ENCODE measurements at places on chromosomes 7 and 10.

DNA sequence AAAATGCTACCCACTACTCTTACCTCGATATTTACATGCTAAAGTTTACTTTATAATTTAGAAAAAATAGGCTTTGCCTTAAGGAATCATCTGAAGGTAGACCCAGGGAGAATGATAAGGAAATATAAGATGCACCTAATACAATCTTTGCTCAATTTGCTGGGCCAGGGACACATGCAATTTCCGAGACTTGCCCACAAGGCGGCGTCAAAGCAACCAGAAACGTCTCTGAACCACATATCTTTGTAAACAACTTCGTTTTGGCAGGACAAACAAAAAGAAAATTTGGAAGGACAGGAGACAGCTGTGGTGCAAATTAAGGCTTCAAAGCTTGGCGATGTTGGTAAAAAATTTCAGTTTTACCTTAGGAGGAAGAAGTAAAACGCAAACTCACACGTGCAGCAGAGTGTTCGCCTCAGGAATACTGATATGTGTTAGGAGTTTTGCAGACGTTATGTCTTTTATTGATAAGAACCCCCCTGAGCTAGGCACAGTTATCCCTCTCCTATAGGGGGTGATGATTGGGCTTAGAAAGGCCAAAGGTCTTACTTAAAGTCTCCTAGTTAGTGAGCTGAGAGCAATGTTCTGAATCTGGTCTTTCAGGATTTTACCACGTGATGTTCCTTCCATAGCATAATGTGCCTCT is 134.3 kb downstream of the PRKCQ start:
- DNase-seq: peak; percentile 52

GRCh38 chr10:63553473-63553872 is 32.3 kb downstream of the REEP3 start:
- DNase-seq: no peak

GRCh38 chr7:37971491-37971890 is 51.1 kb downstream of the EPDR1 start:
- no peak for DNase-seq

- DNase-seq: no peak
These were observed 79.8 kb upstream of the MGMT start for GRCh38 chr10:129387258-129387525.

GRCh38 chr7:23207021-23207420 is 25.2 kb downstream of the NUP42 start:
- no peak for DNase-seq

DNA sequence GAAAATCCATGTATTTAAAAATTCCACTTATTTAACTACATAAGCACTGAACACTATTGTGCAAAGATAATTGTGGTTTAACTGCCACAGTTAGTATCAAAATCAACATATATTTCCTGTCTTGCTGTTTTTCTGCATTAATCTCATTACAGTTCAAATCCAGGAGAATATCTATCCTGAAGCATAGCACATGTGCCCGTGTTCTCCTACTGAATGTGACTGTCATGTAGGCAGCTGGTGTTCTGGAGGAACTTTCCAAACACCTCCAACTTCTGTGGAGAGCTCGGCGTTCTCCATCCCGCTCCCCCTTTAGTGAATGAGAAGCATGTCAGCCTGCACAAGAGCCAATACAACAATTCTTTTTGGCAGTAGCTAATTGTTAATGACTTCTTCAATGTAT is 76.4 kb upstream of the IKZF1 start:
- DNase-seq: no peak

DNA sequence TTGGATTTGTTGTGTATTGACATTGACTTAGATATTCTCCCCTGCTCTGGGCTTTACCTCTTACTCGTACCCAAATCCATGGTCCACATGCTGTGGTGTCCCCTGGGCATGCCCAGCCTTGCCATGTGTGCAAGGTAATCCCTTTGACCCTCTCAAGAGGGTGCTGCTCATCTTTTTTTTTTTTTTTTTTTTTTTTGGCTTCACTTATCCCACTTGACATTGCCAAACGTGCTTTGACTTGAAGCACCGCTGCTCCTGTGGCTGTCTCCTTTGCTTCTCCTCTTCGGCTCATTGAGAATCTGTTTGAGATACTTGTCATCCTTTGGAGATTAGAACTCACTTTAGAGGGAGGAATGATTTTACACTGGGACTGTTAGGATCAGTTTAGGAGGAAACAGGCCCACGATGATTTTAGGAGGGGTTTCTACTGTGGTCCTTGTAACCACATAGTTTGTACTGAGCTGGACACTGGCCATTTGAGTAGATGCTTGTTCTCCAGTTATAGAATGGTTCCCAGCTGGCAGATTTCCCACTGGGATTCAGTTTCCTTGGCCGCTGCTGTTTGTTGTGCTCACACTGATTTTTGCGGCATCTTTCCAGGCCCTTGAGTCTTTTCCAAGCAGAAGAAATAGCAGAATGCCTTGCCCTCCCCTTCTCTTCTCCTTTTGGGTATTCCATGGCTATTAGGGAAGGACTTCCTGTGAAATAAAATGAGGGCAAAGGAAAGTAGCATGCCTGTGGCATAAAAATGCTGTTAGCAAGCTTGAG is 184.8 kb downstream of the AUTS2 start:
- DNase-seq: no peak

GRCh38 chr10:6669269-6669859 is 89.3 kb upstream of the PRKCQ start:
- DNase-seq: no peak

DNA sequence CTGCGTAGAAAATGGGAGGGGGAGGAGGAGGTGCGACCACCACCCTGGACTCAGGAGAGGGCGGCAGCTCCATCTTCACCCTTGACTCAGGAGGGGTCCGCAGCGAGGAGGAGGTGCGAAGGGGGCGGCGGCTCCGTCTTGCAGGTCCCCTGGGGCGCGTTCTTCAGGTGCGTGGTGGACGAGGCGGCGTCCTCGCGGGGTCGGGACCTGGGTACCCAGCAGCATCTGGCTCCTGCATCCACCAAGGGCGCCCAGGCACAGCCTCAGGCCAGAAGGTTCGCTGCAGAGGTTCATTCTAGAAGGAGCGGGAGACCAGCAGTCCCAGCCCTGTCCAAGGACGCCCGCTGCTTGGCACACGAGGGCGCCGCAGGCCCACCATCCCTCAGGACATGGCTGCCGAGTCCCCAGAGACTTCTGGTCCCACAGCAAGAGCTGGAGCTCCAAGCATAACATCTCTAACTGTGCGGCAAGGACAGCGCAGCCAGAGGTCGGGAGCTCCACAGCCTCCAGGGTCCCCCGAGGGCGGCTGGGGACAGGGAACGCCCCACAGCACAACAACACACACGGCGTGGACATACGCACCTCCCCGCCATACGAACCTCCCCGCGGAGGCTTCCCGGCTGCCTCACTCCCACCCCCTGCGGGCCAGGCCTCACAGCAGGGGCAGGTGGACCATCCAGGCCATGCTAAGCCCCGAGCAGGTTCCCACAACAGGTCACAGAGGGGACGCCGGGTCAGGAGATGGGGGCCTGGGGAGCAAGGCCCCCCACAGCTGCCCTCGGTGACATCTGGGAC is 16.8 kb upstream of the DPYSL4 start:
- no peak for DNase-seq

- no peak for DNase-seq
These were observed 30.9 kb upstream of the KMT2E start for GRCh38 chr7:104983076-104983577.

- DNase-seq: no peak
These were observed 445.8 kb downstream of the AUTS2 start for GRCh38 chr7:70044064-70044463.

GRCh38 chr10:117578490-117578889 is 35.9 kb downstream of the EMX2 start:
- no peak for DNase-seq

GRCh38 chr10:28922127-28922526 is 244.8 kb downstream of the BAMBI start:
- DNase-seq: no peak

- DNase-seq: no peak
These were observed 193.8 kb downstream of the PLPP4 start for GRCh38 chr10:120650705-120651399.

- no peak for DNase-seq
These were observed 9.5 kb upstream of the RBM20 start for GRCh38 chr10:110634527-110635209.

All from stimulated activated CD4-positive, alpha-beta T cell treated with anti-CD3 and anti-CD28 coated beads, Interleukin-4, amount 100 ng/mL, for 4 hours (primary cell).